ENCODE measurements at places on chromosomes 16 and 17.

DNA sequence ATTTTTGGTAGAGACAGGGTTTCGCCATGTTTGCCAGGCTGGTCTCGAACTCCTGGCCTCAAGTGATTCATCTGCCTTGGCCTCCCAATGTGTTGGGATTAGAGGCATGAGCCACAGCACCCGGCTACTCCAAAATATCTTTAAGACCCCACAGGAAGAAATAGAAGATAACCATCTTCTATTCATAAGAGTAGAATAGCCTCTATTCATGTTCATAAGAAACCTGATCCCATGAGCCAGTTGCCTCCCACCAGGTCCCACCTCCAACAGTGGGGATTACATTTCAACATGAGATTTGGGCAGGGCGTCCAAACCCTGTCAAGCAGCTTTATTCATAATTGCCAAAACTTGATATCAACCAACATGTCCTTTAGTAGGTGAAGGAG lies 13.9 kb upstream of the TMC7 start:
- DNase-seq: no peak

DNA sequence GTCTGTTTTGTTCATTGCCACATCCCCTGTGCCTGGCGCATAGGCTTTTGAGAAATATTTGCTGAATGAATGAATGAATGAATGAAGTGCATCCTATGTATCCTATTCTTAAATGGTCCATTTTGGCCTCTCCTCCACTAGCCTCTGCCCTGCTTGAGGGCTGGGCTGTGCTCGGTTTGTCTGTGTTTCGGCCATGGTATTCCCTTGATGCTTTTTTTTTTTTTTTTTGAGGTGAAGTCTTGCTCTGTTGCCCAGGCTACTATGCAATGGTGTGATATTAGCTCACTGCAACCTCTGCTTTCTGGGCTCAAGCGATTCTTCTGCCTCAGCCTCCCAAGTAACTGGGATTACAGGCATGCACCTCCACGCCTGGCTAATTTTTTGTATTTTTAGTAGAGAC lies 110.1 kb downstream of the NTN1 start:
- no peak for DNase-seq

DNA sequence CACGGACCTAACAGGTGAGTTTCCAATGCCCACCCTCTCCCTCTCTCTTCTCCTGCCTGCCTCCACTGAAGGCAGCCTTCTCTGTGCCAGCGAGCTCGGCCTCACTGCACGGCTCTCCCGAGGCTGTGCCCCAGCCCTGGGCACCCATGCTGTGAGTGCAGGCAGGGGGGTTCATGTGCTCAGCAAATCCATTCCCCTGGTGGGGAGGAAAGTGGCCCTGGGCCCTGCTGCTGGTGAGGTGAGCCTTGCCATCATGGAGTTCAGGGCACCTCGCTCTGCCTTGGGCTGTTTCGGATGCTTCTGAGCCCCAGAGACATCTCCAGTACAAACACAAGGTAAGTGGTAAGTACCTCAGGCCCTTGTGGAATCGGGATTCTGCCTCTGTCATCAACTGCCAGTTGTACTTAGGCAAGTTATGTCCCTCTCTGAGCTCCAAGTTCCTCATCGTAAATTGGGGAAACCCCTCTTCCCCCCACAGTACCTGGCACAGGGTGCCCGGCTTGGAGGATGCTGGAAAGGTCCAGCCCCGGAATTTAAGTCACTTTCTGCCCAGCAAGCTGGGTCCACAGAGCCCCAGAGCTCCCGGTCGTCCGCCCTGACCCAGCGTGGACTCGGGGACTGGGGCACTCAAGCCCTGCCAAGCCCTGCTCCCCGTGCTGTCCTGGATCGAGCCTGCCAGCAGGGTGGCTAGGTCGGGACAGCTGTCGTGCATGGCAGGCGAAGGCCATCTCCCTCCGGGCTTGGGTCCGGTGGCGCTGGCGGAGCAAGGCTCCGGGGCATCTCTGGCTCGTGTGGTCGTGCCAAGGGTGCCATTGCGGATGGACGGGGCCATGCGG lies 684 bp upstream of the NUDT16L1 start:
- no peak for DNase-seq

GRCh38 chr17:51035431-51035830 lies 85.2 kb downstream of the SPAG9 start:
- DNase-seq: no peak

Data from CD4-positive, alpha-beta T cell treated with Interleukin-2 at 100 ng/mL for 4 hours (primary cell).